Cerebellum (tissue), 4 donors: ENCODE measurements at places on chromosomes 6 and 20. TPM values are rescaled to one million over a fixed set of nuclear protein-coding genes. Genes with fewer than 3 reads are reported as not detected.

The GSTA1 gene
- not detected for total RNA-seq

The SLX4IP gene
- total RNA-seq = 11.4 TPM

The TNF gene
- 0.18 TPM for total RNA-seq

The TREM2 gene
- total RNA-seq = 6.0 TPM

The ANKRD66 gene
- total RNA-seq = 0.27 TPM

The C6orf52 gene
- 1.5 TPM for total RNA-seq

The MICB gene
- total RNA-seq = 0.36 TPM

The SEL1L2 gene
- total RNA-seq = not detected

The NRSN1 gene
- total RNA-seq = 26.8 TPM

The PRSS35 gene
- 2.4 TPM for total RNA-seq

The CDC25B gene
- total RNA-seq = 9.2 TPM

The POU3F2 gene
- total RNA-seq = 27.4 TPM

The FBXL4 gene
- total RNA-seq = 29.5 TPM

The AURKA gene
- 8.3 TPM for total RNA-seq

The CTNNBL1 gene
- 20.0 TPM for total RNA-seq

The EBF4 gene
- 6.2 TPM for total RNA-seq

The SLC22A16 gene
- 0.91 TPM for total RNA-seq

The EDN3 gene
- total RNA-seq = 1.2 TPM

The ABHD16A gene
- total RNA-seq = 49.5 TPM

The SLC35D3 gene
- 0.36 TPM for total RNA-seq

The SLC26A8 gene
- 3.7 TPM for total RNA-seq

The MLN gene
- not detected for total RNA-seq

The TFAP2A gene
- total RNA-seq = 17.1 TPM
